ENCODE measurements at places on chromosomes 12 and 14. TPM values are rescaled to one million over a fixed set of nuclear protein-coding genes. Genes with fewer than 3 reads are reported as not detected.

DNA sequence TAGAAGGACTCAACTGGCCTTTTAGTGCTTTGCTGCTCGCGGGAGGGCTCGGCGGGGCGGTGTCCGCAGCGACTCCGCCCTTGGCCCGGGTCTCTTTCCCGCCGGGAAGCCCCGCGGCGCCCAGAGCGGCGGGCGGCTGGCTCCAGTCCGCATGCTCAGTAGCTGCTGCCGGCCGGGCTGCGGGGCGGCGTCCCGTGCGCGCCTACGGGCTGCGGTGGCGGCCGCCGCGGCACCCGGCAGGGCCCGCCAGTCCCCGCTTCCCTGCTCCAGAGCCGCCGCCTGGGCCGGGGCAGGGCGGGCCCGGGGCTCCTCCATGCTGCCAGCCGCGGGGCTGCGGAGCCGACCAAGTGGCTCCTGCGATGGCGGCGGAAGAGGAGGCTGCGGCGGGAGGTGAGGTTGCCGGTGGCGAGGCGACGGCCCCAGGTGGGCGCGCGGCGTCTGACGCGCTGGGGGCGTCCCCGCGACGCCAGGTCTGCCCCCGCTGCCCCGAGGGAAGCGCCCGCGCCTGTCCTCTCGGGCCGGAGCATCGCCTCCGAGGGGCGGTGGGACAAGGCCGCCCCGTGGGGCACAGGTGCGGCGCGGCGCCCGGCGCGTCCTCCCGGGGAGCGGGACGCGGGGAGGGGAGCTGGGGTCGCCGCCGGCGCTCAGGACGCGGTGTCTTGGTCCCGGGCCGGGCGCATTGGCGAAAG is at the start of gene BMAL2:
Gene BMAL2 (plus strand): TSS at position 123 of the 689 bp plus-strand sequence. CDS start 237 bp downstream, at position 360.
- peak; percentile 84 for DNase-seq

- no peak for DNase-seq
These were observed 720 bp upstream of the FGF6 start for GRCh38 chr12:4446335-4446734.

GRCh38 chr12:57368349-57369095 is 62.3 kb downstream of the R3HDM2 start:
- DNase-seq: no peak

DNA sequence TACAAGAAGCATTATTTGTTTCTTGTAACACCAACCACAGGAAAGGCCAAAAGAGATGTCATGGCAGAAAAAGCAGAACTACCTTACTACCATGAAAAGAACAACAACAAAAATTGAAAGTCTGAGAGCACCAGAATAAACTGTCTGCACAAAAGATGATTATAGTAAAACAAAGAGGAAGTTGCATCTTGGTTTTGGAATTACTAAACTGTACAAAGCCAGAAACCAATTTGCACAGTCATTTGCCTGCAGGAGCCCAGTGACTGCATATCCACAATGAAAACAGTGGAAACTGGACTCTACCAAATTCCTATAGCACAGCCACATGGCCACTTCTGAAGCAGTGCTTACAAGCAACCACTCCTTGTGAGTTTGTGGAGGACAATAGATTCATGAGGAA is 276.2 kb downstream of the SSPN start:
- no peak for DNase-seq

- no peak for DNase-seq
These were observed 101.2 kb upstream of the SLC16A7 start for GRCh38 chr12:59494617-59495016.

- DNase-seq: no peak
These were observed 83.0 kb downstream of the EPS8 start for GRCh38 chr12:15706010-15706676.

- no peak for DNase-seq
These were observed 112.7 kb downstream of the SLC16A7 start for GRCh38 chr12:59708484-59708883.

- DNase-seq: no peak
These were observed 24.4 kb upstream of the YARS2 start for GRCh38 chr12:32780071-32780470.

- DNase-seq: no peak
These were observed 52.1 kb downstream of the STON2 start for GRCh38 chr14:81348061-81348460.

The TMX1 gene
- total RNA-seq: 26.0 TPM

The PTPRO gene
- total RNA-seq: 4.6 TPM

The TMEM121 gene
- 1.9 TPM for total RNA-seq

The CFAP251 gene
- total RNA-seq: 1.9 TPM

The KLRC1 gene
- not detected for total RNA-seq

The NRDE2 gene
- 13.5 TPM for total RNA-seq

The KRT74 gene
- not detected for total RNA-seq

The PAWR gene
- 218 TPM for total RNA-seq
